Renal cortical epithelial cell (primary cell): ENCODE measurements at places on chromosomes 13 and 19. TPM values are rescaled to one million over a fixed set of nuclear protein-coding genes. Genes with fewer than 3 reads are reported as not detected.

Gene AMER2
- total RNA-seq: not detected in 2 replicates

Gene ANGPTL8
- total RNA-seq: not detected in 2 replicates

Gene SMIM44
- 2.1 TPM in 1 of 2 replicates, not detected in the other for total RNA-seq

Gene TMEM238
- 3.4 and 13.7 TPM in 2 replicates for total RNA-seq

Gene RAB3D
- 23.4 and 49.7 TPM in 2 replicates for total RNA-seq

Gene MEIOSIN
- not detected in 2 replicates for total RNA-seq

Gene KDM4B
- total RNA-seq: 8.7 and 47.0 TPM in 2 replicates

Gene CEACAM20
- not detected in 2 replicates for total RNA-seq

Gene PLPP2
- total RNA-seq: 15.4 and 70.8 TPM in 2 replicates

Gene NKPD1
- 0.10 TPM in 1 of 2 replicates, not detected in the other for total RNA-seq

DNA sequence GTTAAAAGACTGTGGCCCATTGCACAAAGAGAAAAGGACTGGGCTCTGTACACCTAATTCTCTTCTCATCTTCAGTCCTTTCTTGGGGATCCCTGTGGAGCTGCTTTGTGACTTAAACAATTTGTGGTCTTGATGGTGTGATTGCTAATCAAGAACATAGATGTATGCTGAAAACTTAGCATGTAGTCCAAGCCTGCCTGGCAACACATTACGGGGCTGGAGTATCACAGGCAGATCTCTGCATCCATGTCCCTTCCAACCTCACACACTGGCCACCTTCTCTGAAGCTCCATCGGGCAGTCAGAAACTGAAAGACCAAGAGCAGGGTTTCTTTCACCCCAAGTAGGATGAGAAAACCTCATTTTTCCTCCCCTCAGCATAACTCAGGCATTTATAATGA lies 69.6 kb upstream of the ARGLU1 start:
- DNase-seq: no peak

DNA sequence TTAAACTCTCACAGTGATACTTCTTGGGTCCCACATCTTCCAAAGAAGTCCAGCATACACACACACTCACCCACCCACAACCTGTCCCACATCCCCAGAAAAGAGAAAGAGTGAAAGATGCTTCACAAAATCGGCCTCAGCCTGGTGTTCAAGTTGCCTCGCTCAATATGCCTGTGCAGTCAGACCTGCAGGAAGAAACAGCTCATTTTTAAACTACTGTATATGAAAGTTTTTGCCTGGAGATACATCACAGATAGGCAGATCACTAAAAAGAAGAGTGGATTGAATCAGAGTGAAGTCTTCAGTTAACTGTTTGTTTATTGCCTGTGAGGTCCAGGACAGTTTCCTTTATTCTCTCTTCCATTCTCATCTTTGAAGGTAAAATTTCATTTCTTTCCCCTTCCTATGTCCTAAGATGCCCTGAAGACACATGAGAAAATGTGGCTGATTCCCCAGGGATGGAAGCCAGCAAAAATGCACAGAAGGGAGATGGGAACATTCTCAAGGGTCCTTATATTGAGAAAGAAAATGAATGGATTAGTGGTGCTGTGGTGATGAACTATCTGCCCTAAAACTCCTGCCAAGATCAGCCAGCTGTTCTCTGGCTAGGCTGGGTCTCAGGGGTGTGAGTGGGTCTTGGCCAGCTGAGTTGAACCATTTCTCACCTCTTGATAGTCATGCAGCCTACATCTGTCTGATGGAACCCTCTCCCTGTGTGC lies 259.0 kb downstream of the ITGBL1 start:
- DNase-seq: no peak

DNA sequence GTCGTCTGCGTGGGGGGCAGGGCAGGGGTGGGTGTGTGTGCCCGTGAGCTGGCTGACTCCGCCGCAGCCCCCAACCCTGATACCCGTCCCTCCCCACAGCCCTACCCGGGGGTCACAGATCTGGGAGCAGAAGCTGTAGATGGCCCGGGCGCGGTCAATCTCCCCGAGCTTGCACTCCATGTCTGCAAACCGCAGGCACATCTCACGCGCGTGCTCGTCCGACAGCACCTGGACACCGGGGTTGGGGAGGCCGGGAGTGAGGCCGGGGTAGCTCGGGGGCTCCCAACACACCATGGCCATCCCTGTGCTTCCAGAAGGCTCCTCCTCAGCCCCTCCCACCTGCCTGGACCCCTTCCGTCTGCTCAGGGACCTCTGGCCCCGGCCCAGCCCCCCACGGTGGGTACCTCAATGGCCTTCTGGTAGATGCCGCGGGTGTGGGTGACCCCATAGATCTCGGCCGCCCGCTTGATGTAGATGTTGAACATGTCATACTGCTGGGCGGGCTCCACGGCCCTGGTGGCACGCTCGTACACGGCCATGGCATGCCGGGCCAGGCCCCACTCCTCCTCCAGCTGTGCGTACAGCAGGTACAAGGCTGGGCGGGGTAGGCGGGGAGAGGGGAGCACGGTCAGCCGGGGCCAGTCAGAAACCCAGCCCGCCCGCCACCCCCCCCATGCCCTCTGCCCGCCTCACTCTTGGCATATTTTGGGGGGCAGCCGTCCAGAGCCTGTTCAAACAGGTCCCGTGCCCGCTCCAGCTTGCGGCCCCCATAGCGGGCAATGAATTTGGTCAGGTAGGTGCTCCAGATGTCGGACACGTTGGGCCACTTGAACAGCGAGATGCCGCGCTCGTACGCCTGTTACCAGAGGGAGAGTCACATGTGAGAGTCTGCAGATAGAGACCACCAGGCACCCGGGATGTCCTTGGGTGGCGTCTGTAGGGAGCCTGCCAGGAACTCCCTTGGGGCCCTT lies 8.6 kb downstream of the XAB2 start:
- DNase-seq: no peak

DNA sequence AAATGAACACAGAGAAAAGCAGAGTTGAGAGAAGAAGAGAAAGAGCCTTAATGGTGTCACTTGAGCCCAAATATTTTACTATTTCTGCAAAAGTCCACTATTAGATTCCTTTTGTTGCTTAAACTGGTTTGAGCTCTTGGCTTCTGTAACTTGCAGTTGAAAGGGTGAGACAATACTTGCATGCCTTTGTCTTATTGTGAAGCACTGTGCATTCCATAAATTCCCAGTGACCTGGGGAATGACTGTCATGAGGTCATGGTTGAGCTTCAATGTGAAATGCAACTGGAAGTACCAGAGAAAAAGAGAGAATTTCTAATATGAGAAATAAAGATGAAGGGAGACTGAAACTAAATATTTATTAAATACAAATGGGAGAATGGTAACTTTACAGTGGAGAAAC lies 310.9 kb downstream of the TDRD3 start:
- DNase-seq: no peak

GRCh38 chr13:42355491-42356183 lies 83.7 kb downstream of the AKAP11 start:
- DNase-seq: no peak

- peak; percentile 57 for DNase-seq
Measured at GRCh38 chr19:49133621-49134454, 14.5 kb downstream of the PPFIA3 start.

- DNase-seq: no peak
Measured at GRCh38 chr19:54002495-54003315, 11.3 kb downstream of the CACNG6 start.

DNA sequence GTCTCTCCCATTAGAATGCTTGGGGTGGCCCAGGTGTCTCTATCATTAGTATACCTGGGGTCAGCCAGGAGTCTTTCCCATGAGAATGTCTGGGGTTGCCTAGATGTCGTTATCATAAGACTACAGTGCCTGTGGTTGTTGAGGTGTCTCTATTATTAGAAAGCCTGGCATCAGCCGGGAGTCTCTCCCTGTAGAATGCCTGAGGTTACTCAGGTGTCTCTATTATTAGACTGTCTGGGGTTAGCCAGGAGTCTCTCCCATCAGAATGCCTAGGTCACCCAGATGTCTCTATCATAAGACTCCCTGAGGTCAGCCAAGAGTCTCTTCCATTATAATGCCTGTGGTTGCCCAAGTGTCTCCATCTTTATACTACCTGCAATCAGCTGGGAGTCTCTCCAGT lies 1541.1 kb downstream of the UQCRFS1 start:
- DNase-seq: no peak

DNA sequence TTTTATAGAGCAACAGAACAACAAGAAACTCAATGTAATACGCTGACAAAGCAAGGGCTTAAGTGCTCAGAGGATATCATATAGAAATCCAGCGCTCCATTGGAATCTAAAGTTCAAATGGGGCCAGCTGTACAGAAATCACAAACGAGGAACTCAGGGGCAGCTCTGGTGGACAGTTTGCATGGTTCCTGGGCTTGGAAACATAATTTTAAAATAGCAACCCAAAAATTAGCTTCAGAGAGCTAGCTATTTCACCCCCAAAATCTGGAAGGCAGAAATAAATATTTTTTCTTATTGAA lies 19.2 kb upstream of the LATS2 start:
- DNase-seq: no peak

GRCh38 chr19:45473682-45474605 lies 6.1 kb downstream of the FOSB start:
- DNase-seq: no peak

DNA sequence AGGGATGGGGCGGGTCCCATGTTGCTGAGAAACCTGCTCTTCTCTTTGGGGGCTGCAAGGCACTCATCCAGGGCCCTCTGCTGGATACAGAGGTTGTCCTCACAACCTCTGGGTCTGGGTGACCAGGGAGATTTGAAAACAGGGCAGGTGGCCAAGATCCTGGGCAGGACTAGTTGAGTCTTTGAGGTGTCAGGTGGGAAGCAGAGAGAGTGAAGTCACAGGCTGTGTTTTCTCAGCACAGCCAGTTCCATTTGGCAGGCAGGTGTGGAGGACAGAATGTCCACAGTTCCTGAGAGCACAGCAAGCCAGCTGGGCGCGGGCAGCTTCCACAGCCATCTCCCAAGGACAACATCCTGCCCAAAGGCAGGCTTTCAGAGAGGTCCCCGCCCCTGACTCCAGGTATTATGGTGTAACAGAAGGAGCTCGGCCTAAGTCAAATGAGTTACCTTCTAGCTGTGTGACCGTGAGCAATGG lies 118.8 kb downstream of the NUFIP1 start:
- DNase-seq: peak; percentile 62

DNA sequence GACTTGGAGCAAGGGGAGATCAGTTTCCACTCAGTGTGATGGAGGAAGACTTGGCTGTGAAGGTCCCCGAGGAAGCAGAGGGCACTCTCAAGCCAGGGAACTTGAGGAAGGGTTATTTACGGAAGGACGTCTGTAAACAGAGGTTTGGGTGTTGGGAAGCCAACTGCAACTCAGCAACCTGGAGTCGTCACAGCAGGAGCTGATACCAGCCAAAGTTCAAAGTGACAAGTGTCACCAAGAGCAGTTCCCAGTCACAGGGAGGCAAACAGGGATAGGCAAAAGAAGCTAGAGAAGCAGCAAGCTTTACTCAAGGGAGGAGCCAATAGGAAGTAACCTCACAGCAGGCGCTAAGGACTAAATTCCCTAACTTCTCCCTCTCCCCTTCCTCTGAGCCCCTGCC lies 205.5 kb downstream of the EFNB2 start:
- no peak for DNase-seq

GRCh38 chr19:33214596-33214995 lies 11.1 kb downstream of the SLC7A10 start:
- no peak for DNase-seq

- DNase-seq: no peak
Measured at GRCh38 chr13:96379967-96380366, 290.1 kb downstream of the HS6ST3 start.

GRCh38 chr13:75384879-75385707 lies 96.9 kb downstream of the TBC1D4 start:
- DNase-seq: no peak

- DNase-seq: peak; percentile 71
Measured at GRCh38 chr19:6632002-6632621, 37.8 kb downstream of the TNFSF14 start.

- no peak for DNase-seq
Measured at GRCh38 chr19:35271546-35271945, 2.8 kb downstream of the USF2 start.

GRCh38 chr19:38441657-38442348 lies 8.3 kb downstream of the RYR1 start:
- no peak for DNase-seq

DNA sequence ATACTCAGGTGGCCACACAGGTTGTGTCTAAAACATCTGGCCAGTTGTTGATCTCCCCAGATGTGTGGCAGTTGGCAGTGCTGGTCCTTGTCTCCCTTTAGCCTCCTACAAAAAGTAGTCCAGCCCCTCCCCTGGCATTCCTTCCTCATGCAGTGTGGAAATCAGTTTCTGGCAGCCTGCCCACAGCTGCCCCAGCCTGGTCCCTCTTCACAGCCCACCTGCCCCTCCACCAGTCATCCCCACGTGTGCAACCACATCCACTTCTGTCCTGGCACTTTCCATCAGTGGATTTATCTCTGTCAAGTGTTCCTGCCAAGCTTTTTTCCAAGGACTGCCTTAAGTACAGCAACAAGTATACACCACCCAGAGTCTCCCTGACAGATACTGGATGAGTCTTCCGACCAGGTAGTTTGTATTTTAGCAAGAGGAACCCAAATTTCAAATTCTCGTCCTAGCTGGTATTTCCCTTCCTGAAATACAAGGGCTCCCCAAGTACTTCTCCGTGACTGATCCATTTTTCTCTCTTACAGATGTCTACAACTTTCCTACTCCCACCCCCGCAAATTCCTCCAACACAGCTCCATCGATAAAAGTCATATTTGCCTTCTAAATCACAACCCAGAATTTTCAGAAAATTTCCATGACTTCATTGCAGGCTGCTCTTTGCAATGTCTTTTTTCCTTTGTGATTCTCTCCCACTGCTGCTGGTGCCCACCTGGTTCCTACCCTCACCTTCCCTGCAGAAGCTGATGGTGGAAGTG lies 313.5 kb downstream of the FOXO1 start:
- no peak for DNase-seq

DNA sequence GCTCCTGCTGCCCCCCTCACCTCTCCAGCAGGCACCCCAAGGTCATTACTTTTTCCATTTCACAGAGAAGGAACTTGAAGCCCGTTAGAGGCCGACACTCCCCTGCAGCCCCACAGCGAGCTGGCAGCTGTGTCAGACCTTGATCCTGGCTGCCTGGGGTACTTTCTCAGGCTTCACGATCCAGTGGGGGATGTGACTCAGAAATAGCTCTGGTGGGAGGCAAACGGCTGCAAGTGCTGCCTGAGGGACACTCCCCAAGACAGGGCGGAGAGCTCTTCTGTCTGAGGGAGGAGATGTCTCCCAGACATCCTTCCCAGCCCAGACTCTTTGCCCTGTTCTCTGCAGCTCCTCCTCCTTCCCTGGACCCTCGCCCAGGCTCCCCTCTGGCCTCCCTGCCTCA lies 4.8 kb downstream of the TSKS start:
- DNase-seq: peak; percentile 24
